SW 1271 (cell line): ENCODE measurements at places on chromosomes 1 and 21.

GRCh38 chr1:234549447-234550021 is 60.4 kb downstream of the IRF2BP2 start:
- DNase-seq: no peak

- no peak for DNase-seq
These were observed 7.0 kb downstream of the KCNA3 start for GRCh38 chr1:110667776-110668175.

GRCh38 chr1:98538106-98538505 is 123.4 kb upstream of the SNX7 start:
- DNase-seq: no peak

DNA sequence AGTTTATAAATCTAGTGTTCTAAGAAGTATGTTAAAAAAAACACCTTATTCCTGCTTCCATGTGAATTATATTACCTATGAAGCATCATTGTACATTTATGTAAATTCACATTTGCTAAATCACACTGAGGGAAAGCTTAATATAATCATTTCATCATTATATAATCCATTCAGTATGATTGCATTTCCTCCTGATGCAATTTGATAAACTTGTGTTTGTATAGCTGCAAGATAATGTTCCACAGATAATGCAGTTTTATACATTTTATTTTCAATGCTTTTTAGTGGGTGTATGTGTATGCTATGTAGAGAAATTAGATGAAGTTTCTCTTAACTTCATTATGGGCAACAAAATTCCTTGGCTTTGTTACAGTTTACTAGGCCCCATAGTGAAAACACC is 79.6 kb downstream of the HS2ST1 start:
- no peak for DNase-seq

GRCh38 chr1:63931468-63931867 is 157.7 kb downstream of the ROR1 start:
- no peak for DNase-seq
